RKO (cell line): ENCODE measurements at places on chromosomes 5 and 9.

GRCh38 chr9:4955836-4956235, 29.2 kb upstream of the JAK2 start:
- no peak for DNase-seq

GRCh38 chr5:154786414-154786813, 31.2 kb downstream of the LARP1 start:
- no peak for DNase-seq

DNA sequence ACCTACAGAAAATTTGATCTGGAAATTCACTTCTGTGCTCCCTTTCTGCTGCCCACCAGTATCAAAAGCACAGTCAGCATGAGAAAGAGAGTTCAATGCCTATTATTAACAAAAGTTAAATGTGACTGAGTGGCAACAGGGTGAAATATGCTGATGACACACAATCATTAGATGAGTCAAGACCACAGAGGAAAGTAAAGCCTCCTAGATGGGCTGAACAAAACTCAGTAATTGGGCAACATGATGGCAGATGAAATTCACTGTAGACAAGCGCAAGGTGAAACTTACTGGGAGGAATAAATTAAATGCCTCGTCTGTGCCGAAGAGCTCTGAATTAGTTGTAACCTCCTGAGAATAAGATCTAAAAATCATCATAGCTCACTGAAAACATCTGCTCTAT, 752.8 kb downstream of the IRX1 start:
- no peak for DNase-seq

- DNase-seq = no peak
Measured at GRCh38 chr9:9817176-9817575, 795.6 kb downstream of the PTPRD start.

- DNase-seq = peak; percentile 59
Measured at GRCh38 chr9:137305060-137305797, 3.2 kb upstream of the NRARP start.

DNA sequence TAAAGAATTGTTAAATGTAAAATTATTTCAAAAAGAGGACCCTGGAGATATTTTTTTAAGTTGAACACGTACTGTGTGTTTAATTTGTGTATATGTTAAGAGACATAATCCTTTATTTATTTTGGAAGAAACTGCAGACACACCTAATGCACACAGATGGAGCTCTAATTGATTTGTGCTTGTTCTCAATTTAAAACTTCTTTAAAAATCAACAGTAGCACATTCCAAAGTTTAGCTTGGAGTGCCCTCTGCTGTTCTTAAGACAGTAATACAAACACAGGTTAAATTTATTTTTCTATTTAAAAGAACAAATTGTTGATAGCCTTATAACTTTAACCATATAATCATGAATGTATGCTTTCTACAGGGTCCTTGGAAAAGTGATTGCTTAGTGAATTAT, 277.6 kb upstream of the ADAMTS16 start:
- peak; percentile 67 for DNase-seq

GRCh38 chr5:22465177-22465576, 388.0 kb downstream of the CDH12 start:
- DNase-seq = peak; percentile 10

- DNase-seq = peak; percentile 42
Measured at GRCh38 chr5:95284572-95285408, at the start of gene MCTP1. Gene MCTP1 (minus strand): TSS chr5:95285094.
